ENCODE measurements at places on chromosomes 2 and 18.

GRCh38 chr2:109348671-109349502 is 219.9 kb downstream of the SH3RF3 start:
- no peak for DNase-seq

- DNase-seq: no peak
Measured at GRCh38 chr18:56258178-56258577, 380.2 kb downstream of the TXNL1 start.

DNA sequence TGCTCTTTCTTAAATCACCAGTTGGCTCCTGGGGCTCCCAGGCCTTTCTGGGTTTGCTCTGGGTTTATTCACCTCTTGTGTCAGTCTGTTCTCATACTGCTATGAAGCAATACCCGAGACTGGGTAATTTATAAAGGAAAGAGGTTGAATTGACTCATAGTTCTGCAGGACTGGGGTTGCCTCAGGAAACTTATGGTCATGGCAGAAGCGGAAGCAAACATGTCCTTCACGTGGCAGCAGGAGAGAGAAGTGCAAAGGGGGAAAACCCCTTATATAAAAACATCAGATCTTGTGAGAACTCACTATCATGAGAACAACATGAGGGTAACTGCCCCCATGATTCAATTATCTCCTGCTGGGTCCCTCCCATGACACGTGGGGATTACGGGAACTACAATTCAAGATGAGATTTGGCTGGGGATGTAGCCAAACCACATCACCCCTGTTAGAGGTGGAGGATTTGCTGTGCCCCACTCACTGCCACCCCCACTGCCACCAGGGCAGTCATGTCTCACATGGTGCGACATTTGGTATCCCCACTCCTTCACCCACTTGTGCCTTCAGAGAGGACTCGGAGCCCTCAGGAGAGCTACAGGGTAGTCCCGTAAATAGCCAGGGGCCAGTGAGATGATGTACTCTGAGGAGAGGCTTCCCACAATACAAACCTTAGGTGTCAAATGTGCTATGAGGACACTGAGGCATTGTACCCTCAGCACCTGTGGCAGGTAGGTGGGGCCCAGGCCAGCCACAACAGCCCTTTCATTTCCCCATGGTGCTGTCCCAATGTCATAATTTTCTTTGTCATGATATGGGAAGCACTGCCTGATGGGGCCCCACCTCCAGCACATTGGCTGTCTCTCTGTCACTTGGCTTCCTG is 35.7 kb downstream of the CDC42EP3 start:
- DNase-seq: no peak

DNA sequence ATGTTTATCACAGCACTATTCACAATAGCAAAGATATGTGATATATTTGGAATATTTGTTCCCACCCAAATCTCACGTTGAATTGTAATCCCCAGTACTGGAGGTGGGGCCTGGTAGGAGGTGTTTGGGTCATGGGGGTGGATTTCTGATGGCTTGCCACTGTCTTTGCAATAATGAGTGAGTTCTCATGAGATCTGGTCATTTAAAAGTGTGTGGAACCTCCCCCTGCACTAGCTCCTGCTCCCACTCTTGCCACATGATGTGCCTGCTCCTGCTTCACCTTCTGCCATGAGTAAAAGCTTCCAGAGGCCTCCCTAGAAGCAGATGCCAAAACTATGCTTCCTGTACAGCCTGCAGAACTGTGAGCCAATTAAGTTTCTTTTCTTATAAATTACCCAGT is 72.2 kb upstream of the DYNC1I2 start:
- DNase-seq: no peak

DNA sequence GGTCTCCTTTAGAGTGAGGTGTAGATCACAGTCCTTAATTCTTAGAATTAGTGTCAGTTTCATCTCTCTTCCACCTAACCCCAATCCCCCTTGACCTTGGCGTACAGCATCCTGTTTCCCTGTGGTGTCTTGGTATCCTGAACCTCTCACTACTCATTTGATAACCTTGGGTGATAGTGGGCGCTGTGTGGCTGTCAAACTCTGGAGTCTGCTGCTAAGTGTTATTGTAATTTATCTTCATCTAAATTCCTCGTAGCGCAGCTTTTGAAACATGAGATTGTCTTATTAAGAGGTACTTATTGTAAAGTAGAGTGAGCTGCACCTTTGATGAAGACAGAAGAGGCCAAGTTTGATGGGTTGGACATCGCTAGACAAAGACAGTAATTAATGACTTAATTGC is 222.6 kb upstream of the SPRED2 start:
- no peak for DNase-seq

- DNase-seq: no peak
Measured at GRCh38 chr18:34648269-34648985, 61.7 kb upstream of the DTNA start.

- no peak for DNase-seq
Measured at GRCh38 chr18:56933472-56933871, 213.4 kb upstream of the BOD1L2 start.

DNA sequence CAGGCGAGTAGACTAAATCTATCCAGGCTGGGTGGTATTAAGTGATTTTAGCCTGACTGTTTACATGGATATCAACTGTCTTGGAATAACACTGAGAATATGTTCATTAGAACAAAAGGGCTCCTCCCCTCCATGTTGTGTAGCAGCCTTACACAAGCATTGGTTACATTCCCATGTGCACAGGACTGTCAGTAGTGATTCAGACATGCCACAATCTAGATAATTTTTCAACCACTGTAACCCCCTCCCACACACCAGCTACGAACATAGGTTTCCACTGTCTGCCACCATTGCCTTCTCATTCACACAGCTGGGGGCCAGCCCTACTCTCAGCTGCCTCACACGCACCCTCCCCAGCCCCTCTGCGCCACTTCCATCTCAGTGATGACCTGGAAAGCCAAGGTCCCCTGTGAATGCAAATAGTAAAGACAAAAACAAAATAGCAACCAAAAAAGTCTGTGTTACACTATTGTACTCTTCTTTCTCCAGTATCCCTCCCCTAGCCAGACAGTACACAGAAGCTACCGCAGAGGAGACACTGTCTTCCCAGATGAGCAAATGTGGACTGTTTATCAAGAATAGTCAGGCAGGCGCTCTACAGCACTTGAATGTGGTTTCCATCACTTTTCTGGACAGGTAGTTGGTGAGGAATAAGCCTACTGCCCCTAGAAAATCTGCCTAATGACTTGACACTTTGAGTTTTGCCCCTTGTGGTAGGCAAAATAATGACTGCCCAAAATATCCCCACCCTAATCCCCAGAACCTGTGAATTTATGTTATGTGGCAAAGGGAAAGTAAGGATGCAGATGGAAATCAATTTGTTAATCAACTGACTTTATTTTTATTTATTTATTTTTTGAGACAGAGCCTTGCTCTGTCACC is 27.9 kb upstream of the TYMS start:
- no peak for DNase-seq

DNA sequence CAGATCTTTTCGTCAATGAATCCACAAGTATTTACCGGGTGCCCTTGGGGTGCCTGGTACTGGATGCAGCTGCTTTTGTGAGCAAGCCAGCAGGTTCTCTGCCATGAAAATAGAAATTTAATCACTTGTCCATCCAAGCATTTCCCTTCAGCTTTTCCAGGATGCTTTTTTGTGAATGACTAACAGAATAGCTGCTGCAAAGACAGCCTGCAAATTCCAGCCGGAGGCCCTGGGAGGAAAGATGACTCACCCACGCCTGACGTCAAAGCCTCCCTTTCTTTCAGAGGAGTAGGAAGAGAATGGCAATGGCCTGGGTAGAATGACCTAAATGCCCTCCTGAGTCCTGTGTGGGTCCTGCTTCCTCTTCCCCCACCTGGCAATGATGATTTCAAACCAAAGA is 111.9 kb downstream of the AP1S3 start:
- no peak for DNase-seq

- no peak for DNase-seq
Measured at GRCh38 chr2:135838502-135838901, 1.5 kb upstream of the LCT start.

DNA sequence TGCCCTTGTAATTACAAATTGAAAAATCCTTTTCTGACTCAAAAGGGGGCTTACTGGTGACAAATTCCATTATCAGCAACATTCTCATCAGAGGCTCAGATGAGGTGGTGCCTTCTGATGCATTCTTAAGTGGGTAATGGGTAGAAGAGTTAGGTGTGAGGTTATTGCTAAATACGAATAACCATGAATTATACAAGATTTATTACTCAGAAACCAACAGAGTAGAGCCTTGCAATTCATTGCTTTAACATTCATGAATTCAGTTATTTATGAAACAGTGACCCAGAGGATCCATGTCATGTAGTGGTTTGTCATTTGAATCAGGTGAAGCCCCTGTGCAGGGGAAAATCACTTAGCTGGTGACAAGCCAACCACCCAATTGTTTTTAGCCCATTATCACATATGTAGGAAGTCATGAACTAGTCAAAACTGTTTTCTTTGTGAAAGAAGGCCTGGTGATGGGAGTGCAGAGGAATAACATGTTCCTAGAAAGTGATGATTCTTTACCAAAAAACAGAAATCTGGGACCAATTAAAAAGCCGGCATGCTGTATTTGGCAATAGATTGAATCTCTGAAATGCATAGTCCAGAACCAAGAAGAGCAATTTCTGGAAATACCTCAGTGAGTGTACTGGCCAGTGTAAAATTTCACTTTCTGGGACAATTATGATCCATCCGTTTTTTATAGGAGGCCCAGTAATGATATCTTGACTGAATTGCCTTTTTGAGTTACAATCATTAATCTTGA is 70.2 kb downstream of the CRIM1 start:
- no peak for DNase-seq

GRCh38 chr2:941871-942270 is 8.8 kb upstream of the SNTG2 start:
- no peak for DNase-seq

GRCh38 chr2:222257645-222258044 is 41.2 kb downstream of the PAX3 start:
- no peak for DNase-seq

DNA sequence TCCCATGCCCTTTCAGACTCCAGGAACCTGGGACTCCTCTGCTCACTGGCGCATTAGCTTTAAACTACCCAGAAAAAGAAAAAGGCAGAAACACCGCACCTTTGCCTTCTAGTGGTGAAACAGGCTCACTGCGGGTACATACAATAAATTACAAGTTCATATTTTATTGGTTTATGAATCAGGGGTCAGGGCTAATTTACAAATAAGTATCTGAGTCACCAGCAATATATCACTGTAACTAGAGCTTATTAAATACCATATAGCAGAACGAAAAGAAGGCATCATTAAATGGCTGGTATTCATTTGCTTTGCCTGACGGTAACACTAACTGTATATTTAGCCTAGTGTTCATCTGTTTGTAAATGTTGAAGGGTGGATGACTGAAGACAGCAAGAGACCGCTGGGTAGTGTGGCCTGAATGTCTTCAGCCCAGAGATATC is 26.9 kb upstream of the DTNB start:
- DNase-seq: peak; percentile 56

DNA sequence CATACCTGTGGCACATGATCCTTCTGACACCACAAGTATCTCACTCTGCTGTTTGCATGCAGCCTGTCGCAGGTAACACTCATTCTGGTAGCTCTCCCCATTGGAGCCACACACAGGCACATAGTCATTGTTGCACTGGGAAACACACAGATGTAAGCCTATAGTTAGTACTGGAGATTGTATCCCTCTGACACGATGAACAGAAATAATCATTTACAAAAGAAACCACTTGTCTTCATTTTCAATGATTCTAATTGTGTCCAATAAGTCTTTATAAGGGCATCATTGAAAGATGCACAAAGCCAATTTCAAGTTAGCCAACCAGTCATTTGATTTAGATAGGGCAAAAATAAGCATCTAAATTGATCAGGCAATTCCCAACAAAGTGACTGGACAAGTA is 10.4 kb downstream of the TMEFF2 start:
- DNase-seq: no peak

DNA sequence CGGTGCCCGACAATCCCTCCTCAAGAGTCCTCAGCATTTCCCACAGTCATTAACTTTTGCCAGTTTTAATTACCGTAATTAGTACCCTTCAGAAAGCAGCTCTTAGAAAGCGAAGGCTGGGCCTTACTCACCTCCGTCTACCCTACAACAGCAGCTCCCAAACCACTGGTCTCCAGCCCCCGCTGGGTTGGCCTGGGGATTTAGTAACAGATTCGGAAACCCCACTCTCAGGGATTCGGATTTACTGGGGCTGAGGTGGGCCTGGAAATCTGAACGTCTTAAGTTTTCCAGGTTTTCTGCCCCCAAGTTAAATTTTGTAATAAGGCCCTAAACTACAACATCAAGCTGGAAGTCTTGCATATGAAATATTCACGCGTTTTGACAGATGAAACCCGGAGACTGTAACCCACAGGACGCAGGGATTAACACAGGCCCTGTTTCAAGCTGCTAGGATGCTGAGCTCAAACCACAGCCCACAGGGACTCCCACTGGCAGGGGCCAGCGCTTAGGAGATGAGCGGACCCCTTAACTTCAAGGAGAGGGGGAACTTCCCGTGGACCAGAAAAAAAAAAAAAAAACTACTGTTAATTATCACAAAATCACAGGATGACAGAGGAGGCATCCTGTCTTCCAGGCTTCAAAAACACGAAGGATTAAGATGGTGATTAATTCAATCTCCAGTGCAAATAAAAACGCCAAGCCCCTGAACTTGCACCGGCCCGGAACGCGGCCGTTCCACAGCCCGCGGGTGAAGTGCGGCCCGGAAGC is 985 bp downstream of the ILKAP start:
- DNase-seq: peak; percentile 51

DNA sequence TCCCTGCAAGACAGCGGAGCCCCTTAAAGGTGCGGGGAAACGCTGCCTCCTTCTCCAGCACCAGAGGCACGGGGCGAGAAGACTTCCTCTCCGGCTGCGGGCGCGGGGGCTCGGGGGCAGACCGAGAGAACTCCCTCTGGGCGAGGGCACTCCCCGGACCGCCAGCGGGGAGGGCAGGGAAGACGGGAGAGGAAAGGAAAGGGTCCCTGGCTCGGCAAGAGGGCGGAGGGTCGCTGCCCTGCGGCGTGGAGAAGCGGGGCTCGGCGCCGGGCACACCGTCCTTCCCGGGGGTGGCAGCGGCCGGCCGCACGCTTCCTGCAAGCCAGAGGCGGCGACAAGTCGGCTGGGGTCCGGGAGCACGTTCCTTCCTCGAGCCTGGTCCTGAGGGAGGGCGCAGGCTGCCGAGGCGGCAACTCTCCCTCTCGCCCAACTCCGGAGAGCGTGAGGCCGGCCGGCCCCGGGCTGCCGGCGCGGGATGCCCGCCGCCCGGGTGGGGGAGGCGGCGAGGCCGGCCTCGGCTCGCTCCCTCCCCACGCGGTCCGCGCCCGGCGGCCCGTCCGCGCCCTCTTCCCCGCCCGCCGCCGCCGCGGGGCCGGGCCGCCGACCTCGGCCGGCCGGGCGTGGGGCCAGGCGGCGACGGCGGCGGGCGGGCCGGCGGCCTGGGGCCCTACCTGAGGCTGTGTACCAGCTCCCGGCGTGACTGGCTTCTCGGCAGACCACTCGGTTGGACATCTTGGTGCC is 1.1 kb downstream of the MEMO1 start:
- DNase-seq: peak; percentile 66

- no peak for DNase-seq
Measured at GRCh38 chr2:18124116-18124835, 245.8 kb downstream of the KCNS3 start.

GRCh38 chr2:212773808-212774339 is 235.3 kb upstream of the ERBB4 start:
- DNase-seq: no peak
